ENCODE measurements at places on chromosomes 1 and 21.

DNA sequence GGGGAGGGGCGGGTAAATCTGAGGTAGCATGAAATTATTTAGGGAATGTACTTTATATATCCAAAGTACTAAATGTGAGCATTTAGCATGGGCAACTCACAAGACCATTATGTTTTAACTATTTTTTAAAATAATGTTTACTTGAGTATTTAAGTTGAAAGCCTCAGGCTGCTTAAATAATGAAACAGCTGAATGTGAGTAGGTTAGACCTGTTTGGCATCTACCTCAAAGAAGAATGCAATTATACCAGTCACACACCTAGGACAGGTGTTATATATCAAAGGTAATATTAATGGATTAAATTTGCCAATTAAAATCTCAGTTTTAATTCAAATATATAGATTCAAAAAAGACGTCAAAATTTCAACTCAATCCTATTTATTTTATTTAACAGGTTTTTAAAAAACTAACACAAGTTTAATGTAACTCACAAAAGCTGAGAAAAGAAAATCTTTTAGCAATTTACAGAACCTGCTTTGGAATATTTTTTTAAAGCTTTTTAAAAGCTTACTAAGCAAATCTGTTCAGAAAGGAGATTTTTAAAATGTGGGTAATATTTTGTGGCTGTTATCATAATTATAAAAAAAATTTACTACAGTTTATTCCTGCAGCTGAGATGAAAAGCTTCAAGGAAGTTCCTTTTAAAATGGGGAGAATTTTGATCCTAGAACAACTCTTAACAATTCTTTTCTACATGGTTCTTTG, 104.6 kb upstream of the LBR start:
- DNase-seq = no peak

GRCh38 chr1:218804014-218804785, 369.5 kb upstream of the LYPLAL1 start:
- no peak for DNase-seq

GRCh38 chr1:174149216-174149615, 10.1 kb upstream of the RABGAP1L start:
- no peak for DNase-seq

GRCh38 chr1:224872832-224873433, 56.5 kb upstream of the DNAH14 start:
- DNase-seq = no peak

- DNase-seq = no peak
Observed at GRCh38 chr1:183212870-183213269, 26.8 kb downstream of the LAMC2 start.

GRCh38 chr1:116451702-116452101, 78.7 kb downstream of the ATP1A1 start:
- no peak for DNase-seq

DNA sequence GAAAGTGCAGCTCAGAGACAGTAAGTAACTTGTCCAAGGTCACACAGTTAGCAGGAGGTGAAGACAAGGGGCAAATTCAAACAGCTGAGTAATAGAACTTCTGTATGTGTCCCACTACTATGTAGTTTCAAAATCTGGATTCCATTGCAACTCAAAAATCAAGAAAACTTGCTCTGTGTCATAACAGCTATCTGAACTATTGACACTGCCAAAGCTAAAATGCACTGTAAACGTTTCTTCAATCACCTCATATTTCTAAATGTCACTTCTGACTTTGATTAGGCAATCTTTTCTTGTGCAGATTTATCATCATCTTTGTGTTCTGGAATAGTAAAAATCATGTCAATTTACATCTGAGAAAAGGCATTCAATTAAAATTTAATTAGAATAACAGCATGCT, 957.6 kb downstream of the MRPL39 start:
- no peak for DNase-seq

DNA sequence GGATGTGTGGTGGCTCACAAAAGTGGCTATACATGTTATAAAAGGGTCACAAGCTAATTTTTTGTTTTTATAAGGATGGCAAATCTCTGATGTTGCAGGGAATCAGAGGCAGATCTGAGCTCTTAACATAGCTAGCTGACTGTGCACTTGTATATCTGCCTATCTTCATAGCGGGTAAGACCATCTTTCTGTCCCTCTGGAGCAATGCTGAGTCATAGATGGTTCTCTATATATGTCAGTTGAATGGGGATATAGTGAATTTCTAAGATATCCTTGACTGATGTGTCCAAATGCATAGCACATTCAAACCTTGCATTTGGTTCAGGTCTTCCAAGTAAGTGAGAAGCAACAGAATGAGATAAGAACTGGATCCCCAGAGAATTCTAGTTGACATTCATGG, 272.6 kb upstream of the PROX1 start:
- no peak for DNase-seq

DNA sequence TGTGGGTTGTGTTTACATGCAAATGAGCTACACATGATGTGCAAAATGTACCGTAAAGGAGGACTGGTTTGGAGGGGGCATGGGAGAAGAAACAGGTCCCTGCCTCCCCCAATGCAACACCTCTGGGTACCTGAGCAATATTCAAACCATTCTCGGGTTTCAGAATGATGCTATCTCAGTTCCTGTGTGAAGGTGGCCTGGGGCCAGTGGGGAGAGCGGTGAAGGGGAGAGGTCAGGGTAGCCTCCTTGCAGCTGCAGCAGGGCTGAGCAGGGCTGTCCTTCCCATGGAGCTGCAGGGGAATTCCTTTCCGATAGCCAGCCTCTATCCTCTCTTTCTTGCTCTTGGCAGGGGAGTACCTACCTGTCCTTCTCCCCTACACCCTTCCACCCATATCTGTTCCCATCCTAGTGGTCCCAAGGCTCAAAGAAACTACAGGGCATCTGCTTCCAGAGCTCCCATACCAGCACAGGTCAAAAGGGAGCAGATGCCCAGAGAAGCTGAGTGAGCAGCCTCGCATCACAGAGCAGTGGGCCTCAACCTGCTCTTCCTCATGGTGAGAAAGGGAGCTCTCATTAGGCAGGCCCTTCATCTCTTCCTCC, 11.9 kb downstream of the MEF2D start:
- peak; percentile 77 for DNase-seq

- no peak for DNase-seq
Observed at GRCh38 chr1:41530411-41530810, 45.9 kb upstream of the EDN2 start.

- no peak for DNase-seq
Observed at GRCh38 chr1:40838980-40839942, 22.9 kb downstream of the CITED4 start.

- DNase-seq = no peak
Observed at GRCh38 chr1:237227476-237227875, 185.5 kb downstream of the RYR2 start.

GRCh38 chr1:75392278-75392677, 218.6 kb downstream of the SLC44A5 start:
- no peak for DNase-seq

- no peak for DNase-seq
Observed at GRCh38 chr1:196449460-196449859, 158.8 kb downstream of the KCNT2 start.

DNA sequence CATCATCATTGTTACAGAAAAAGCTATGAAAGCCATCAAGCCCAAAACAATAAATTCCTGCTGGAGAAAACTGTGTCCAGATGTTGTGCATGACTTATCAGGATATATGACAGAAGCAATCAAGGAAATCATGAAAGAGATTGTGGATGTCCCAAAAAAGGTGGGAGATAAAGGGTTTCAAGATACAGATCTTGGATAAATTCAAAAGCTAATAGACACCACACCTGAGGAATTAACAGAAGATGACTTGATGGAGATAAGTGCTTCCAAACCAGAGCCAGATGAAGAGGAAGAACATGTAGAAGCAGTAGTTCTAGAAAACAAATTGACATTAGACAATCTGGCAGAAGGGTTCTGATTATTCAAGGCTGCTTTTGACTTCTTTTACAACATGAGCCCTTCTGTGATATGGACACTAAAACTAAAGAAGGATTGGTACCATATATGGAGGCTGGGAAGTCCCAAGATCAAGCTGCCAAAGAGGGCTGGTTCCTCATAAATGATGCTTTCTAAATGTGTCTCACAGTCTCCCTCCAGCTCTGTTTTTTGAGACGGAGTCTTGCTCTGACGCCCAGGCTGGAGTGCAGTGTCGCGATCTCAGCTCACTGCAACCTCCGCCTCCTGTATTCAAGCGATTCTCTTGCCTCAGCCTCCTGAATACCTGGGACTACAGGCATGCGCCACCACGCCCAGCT, 32.1 kb upstream of the LRIG2 start:
- DNase-seq = no peak

DNA sequence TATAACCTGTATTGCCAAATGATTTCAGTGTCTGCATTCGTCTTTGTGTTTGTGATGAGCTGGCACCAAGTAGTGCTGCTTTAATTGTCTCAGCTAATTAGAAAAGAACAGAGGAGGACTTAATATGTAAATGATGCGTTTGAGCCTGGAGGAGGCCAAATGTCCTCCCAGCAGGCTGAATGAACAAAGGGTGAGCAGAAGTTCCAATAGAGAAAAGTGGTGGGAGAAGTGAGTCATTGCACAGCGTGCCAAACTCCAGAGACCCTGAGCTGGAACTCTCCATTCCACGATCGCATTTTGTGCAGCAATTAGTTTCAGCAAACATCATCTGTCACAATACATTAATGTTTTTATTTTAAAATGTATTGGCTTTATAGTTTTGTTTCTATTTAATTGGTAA, 17.9 kb downstream of the ETV3L start:
- no peak for DNase-seq

- no peak for DNase-seq
Observed at GRCh38 chr1:35882586-35882944, 444 bp upstream of the AGO1 start.

DNA sequence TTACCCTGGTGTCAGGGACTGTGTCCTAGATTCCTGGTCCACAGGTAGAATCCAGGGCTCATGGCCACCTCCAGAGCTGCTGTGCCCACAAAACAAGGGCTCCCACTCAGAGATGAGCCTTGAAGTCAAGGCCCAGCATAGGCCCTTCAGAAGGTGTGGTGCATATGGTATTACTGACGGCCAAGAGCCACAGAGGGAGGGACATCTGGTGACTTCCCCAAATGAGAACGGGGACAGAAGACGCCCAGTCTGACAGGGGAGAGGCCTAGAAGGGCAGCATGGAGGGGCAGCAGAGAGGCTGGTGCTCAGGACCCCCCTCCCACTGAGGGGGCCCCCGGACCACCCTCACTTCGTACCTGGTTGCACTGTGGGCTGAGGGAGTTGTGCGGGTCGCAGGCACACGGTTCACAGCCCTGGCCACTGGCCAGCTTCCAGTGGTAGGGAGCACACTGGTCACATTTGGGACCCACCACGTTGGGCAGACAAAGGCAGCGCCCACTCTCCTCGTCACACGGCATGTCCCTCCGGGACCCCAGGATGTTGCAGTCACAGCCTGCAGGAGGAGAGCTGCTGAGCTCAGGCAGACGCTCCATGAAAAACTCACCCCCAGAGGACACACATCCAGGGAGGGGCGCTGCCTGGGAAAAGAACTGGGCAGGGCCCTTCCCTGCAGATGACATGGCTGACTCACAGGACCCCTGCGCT, 25.0 kb downstream of the LAMB3 start:
- no peak for DNase-seq

DNA sequence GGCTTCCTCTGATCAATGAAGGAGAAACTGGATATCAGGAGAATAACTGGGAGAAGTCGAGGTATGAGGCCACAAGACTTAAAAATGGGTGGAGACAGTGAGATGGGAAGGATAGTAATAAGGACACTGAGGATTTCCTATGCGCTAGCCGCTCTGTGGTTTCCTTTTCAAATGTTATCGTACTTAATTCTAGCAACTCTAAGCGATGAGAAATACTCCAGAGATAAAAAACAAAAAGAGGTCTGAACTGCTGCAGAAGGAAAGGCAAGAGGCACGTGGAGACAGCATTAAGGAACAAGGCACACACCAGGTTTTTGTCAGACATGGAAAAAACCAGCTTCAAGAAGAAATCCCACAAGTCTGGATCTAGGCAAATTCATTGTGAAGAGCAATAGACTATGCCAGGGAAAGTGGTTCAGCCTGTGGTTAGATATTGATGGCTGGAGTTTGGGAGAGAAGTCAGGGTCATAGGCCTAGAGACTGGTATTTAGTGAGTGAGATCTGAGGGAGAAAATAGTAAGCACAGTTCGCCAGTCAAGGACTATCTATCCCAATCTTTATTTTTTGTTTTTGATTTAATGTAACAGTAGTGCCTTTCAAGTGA, 5.3 kb downstream of the CLCA2 start:
- DNase-seq = no peak

DNA sequence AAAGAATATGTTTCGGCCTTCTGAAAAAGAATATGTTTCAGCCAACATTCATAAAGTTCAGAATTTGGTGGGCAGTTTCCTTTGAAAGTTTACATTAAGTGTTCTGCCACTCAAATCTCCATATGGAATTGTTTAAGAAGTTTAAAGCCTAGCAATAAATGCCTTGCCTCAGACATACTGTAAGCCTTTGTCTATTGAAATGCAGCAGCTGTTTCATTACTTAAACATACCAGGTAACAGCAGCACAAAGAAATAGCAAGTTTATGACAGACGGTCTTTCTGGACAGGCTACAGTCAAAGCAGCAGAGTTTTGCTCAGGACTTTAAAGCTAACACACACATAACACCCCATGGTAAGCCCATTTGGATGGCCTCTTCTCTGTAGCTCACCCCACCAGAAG, 38.5 kb upstream of the C1orf105 start:
- no peak for DNase-seq

DNA sequence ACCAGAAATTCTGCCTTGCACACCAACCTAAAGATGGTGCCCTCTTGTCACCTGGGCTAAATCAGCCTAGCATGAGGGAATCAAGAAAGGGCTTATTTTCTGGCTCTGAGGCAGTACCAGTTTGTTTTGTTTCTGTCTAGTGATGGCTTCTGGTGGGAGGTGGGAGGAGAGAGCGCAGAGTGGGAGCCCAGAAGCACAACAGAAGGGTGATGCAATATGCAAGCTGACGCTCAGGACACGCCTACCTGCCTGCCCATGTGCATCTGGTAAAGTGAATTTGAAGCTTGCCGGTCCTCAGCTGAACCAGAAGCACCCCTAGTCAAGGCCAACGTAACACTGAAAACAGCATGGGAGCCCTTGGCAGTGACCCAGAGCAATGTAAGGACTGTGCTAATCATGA, 138.4 kb upstream of the TIAM1 start:
- DNase-seq = no peak

DNA sequence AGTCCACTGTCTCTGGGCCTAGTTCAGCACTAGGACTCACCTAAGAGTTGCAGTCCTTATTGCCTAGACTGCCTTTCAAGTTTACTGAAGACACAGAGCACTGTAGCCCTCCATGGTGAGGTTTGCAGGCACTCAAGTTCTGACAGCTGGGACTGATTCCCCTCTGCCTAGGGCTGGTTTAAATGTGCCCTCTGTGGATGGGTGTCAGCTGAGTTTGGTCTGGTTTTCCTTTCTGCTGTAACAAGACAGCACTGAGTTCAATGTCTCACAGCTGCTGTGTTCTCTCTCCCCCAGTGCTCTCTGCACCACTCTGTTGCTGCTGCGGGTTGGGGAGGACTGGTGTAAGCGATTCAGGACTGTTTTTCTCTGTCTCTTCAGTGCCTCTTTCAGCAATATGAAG, 75.2 kb upstream of the C1orf21 start:
- no peak for DNase-seq

- no peak for DNase-seq
Observed at GRCh38 chr1:87379306-87379705, 50.6 kb downstream of the LMO4 start.

GRCh38 chr1:51218570-51218969, 17.5 kb upstream of the RNF11 start:
- no peak for DNase-seq

Data from GM06990 (cell line).